MV-4-11 (cell line): ENCODE measurements at places on chromosomes 13 and 19.

DNA sequence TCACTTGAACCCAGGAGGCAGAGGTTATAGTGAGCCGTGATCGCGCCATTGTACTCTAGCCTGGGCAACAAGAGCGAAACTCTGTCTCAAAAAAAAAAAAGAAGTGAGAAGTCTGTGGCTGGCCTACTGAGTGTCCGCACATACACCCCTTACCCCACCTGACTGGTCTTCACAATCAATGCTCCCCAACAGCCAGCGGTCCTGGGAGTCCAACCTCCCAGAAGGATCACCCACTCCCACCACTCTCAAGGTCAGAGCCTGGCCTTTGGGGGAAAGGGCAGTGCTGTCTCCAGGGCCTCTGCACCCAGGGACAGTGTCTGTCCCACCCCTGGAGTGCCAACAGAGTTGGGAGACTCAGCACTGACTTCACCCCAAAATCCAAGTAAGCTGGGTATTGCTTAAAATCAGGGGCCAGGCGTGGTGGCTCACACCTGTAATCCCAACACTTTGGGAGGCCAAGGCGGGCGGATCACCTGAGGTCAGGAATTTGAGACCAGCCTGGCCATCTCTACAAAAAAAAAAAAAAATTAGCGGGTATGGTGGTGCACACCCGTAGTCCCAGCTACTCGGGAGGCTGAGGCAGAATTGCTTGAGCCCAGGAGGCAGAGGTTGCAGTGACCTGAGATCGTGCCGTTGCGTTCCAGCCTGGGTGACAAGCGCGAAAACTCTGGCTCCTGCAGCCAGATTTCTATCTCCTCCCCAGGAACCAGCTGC, 2.3 kb upstream of the CD320 start:
- peak; percentile 62 for DNase-seq

- DNase-seq: peak; percentile 14
Observed at GRCh38 chr13:27203854-27204253, 32.2 kb upstream of the USP12 start.

DNA sequence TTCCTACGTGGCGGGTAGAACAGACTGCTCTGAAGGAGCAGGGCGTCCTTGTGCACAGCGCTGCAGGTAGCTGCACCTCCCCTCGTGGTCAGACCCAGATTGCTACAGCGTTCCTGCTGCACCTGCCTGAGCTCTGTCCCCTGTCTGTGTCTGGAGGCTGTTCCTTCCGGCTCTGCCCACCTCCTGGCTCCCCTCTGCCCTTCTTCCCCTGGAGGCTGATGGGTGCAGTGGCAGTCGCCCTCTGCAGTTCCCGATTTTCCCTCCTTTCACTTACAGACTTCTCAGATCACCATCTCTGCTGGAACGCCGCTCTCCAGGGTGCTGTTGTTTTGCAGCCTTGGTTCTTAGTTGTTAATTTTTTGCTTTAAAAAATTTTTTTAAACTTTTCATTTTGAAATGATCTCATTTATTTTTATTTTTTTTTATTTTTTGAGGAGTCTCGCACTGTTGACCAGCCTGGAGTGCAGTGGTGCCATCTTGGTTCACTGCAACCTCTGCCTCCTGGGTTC, 53.6 kb downstream of the SMARCA4 start:
- no peak for DNase-seq

DNA sequence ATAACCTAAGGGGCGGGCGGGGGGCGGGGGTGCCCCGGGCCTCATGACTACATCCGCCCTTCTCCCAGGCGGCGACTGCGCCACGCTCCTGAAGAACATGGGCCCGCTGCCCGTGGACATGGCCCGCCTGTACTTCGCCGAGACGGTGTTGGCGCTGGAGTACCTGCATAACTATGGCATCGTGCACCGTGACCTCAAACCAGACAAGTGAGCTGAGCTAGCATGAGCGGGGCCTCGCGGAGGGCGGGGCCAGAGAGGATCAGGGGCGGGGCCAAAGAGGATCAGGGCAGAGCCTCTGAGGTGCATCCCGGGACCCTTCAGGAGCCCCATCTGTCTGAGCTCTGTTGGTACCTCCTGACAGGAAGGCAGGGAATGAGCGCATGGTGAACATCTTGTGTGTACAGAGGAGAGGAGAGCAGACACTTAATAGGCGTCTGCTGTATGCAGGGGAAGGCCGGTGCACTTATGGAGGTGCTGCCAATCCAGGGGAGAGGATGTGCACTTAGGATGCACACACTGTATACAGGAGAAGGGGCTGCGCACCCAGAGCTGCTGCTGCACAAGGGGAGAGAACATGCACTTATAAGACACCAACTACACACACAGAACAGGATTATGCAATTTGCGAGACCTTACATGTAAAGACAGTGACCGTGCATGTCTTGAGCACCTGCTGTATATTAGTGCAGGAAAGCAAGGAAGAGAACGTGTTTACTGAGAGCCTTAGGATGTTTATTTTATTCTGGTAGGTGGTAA, 20.9 kb upstream of the PIK3R2 start:
- DNase-seq: no peak

- DNase-seq: no peak
Observed at GRCh38 chr19:389255-389934, 19.6 kb downstream of the C2CD4C start.

DNA sequence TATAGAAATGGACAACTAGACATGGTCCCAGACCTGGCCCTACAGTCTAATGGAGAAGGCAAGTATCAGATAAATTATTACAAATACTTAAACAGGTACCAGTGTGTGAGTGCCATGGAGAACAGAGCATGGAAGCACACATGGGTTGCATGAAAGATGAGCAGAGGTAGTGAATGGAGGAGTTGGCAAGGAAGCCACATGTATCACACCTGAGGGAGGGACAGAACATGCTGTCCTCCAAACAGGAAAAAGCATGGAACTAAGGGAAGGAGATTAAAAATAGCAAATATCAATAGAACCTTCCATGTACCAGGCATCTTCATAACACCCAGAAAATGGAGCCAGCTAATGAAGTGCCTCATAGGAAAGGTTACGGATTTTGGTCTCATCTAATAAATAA, 85.9 kb downstream of the SACS start:
- DNase-seq: no peak

DNA sequence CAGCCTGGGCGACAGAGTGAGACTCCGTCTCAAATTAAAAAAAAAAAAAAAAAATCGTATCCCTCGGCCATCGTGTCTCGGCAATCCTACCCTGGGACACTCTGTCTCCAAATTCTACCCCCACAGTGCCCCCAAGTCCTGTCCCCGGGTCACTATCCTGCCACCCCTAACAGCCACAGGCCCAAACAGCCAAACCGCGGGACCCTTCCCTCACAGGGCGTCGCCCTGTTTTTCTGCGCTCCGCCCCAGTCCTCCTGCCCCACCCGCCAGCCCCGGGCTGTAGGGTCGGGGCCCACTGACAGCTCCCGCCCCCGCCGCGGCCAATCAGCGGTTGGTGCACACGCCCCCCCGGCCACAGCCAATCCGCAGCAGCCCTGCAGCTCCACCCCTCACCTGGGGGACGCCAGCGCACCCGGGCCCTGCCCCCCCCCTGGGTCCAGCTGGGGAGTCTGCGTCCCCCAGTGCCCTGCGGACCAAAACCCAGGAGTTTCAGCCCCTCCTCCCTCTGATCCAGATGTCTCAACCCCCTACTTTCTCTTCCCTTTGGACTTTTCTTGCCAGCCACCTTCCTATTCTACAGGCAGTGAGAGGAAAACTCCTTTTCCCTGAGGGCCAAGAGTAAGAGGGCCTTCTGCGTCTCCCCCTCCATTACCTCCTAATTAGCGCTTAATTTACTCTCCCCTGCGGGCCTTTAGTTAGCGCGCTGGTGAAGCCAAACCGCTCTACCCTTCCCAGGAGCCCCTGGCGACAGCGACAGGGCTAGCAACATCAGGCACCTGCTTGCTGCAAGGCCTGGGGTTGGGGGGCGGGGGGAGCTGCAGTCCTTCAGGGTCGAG, 1.5 kb upstream of the BCAT2 start:
- peak; percentile 62 for DNase-seq

DNA sequence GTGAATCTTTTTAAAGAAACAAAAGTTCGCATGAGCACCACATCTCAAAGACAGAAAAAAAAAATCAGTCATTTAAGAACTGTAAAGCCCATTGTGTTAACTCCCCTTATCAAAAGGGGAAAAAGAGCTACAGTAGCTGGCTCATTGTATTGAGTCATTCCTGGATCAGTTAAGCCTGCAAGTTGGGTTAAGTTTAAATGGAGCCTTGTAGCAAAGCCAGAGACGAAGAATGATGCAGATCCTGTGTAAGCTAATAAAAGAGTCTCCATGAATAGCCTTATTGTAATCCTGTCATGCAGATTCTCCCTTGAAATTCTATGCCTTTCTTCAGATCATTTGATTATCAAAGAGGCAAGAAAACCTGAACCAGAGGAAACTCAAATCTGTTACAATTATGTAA, 83.8 kb downstream of the CRYL1 start:
- no peak for DNase-seq

GRCh38 chr13:83881140-83881684, 1.1 kb downstream of the SLITRK1 start:
- DNase-seq: no peak

GRCh38 chr19:3573858-3574637, 1.3 kb downstream of the HMG20B start:
- DNase-seq: peak; percentile 99

DNA sequence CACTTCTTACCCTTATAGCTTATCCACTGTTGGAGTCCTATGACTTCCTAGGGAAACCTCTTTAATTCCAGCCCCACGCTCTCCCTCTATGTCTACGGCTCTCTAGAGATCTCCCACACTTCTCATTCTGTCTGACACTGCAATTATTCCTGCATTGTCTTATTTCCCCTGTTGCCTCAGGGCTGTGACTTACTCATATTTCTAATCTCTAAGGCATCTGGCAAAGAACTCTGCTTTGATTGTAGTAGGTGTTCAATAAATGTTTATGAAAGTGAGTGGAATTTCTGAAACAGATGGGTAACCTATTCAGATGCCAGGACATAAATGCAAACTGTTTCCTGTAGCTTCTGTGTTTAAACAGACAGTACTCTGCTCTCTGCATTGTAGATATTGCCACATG, 102.4 kb upstream of the SERTM1 start:
- DNase-seq: no peak

- DNase-seq: no peak
Observed at GRCh38 chr13:41935501-41935900, 25.4 kb downstream of the VWA8 start.

DNA sequence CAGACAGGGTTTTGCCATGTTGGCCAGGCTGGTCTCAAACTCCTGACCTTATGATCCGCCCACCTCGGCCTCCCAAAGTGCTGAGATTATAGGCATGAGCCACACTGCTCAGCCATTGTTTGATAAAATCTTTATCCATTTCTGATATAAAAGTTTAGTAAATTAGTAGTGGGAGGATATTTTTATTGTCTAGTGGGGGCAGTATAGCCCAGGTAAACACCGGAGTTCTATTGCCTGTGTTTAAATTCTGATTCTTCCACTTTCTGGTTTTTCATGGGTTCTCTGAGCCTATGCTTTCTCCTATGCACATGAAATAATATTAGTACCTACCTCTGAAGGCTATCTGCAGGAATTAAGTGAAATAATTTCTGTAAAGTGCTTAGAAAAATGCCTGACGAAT, 20.1 kb upstream of the ARHGEF18 start:
- no peak for DNase-seq

GRCh38 chr19:41569481-41570150, 6.3 kb upstream of the CEACAM21 start:
- no peak for DNase-seq

DNA sequence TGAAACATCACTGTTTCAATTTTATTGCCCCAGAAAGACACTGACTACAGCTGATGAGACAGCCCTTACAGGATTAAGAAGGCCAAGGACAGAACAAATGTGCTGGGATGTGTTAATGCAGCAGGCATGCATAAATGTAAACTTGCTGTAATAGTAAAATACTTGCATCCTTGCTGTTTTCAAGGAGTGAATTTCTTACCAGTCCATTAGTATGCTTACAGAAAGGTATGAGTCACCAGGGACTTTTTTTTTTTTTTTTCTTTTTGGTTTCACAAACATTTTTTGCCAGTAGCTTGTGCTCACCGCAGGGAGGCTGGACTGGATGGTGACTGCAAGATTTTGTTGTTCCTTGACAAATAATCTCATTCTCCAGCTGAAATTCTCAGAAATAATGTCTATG, 55.1 kb downstream of the GPR180 start:
- peak; percentile 36 for DNase-seq

- no peak for DNase-seq
Observed at GRCh38 chr13:71055644-71056043, 811.4 kb downstream of the DACH1 start.

DNA sequence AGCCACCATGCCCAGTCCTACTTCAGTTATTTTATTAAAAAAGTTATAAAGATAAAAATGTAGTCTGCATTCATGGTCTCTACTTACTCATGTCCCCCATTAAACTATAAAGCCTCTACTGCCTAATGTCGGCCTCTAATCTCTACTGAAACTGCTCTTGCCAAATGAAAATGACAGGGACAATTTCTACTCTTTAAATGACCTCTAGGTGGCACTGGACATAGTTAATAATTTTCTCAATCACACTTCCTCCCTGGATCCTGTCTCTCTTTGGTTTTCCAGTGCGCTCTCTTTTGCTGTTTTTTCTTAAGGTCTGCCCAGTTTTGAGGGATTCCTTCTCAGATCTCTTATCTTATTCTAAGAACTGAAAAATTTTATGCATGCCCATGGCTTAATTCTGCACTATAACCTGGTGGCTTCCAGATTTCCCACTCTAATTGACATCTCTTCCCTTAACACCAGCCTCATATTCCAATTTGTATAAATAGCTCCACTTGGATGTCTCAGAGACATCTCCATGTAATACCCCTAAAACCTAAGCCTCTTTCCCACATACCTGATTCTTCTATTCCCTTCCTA, 54.3 kb downstream of the MTMR6 start:
- DNase-seq: peak; percentile 40

GRCh38 chr19:52742516-52742915, 7.7 kb upstream of the ZNF611 start:
- no peak for DNase-seq

DNA sequence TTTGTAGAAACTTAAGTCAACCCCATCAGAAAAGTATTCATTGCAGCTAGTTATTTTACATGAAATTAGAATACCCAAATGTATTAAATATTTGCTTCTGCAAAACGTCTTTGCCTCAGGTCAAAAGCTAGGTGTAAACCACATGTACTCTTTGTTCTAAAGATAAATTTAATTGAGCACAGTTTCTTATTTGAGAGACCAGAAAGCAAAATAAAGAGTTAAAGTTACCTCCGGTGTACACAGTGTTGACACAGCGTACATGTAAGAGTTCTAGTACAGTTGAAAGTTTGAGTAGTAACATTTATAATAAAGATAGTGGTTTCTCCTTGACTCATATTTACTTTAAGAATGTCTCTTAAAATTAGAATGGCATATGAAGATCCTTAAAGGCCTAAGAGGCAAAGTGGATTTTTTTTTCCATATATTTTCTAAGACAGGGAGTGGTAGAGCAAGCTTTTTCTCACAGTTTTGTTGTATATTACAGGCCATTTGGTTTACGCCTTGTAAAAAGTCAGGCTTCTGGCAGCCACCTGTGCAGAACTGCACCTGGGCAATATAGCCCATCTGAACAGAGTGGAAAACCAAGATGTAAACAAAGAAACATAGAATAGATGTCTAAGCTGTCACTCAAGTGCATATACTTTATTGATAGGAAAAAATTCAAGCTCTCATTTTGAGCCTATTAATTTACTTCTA, 2.9 kb downstream of the LRCH1 start:
- no peak for DNase-seq

GRCh38 chr13:42549552-42549936, 24.4 kb upstream of the TNFSF11 start:
- peak; percentile 60 for DNase-seq

GRCh38 chr13:93151277-93151676, 75.3 kb upstream of the GPC6 start:
- DNase-seq: peak; percentile 71
